ENCODE measurements at places on chromosomes 3 and 15.

- no peak for DNase-seq
These were observed 362.3 kb upstream of the CBLB start for GRCh38 chr3:106231086-106231485.

DNA sequence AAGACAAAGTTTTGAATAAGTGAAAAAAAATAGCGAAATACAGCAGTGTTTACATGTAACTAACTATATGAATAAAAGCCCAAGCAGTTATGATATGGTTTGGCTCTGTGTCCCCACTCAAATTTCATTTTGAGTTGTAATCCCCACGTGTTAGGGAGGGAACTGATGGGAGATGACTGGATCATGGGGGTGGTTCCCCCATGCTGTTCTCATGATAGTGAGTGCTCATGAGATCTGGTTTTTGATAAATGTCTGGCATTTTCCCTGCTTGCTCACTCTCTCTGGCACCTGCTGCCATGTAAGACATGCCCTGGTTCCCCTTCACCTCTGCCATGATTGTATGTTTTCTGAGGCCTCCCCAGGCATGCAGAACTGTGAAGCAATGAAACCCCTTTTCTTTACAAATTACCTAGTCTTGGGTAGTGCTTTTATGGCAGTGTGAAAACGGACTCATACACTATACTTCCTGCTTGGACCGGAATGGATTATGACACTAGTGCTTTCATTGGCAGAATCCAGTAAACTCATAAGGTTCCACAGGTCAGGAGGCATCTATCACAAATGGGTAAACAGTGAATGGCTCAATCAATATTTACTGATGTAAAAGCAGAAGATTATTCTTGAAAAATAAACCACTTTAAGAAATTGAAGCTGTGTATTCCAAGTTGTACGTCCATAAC lies 192.1 kb downstream of the CBLB start:
- DNase-seq = no peak

DNA sequence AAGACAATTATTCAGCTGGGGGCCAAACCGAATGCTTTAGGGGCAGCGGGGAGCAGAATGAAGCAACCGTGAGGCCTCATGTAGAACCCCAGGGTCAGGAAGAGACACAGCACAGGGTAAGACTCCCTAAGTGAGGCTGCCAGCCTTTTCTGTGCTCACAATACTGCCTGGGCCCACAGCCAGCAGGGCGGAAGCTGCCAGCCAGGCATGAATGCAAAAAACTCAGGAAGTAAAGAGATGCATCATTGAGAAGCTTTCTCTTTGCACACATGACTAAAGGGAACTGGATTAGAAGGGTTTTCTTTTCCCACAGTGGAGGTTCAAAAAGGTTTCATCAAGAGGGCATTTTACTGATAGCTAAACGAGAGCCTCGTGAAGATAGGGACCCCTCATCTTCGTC lies 33.3 kb downstream of the CA12 start:
- no peak for DNase-seq

DNA sequence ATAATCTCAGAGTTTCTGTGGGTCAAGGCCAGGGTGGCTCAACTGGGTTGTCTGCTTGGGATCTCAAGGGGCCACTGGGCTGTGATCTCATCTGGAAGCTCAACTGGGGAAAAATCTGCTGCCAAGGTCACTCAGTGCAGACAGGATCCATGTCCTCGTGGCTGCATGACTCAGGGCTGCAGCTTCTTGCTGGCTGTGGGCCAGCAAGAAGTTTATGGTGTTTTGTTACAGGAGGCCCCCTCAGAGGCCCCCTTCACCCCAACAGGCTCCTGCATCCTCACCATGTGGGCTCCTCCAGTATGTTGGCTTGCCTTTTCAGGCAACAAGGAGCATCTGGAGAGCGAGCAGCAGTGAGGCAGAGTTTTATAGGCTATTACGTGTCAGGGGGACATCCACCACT lies 14.6 kb downstream of the OCA2 start:
- DNase-seq = no peak

GRCh38 chr15:77036537-77037387 lies 34.1 kb downstream of the TSPAN3 start:
- DNase-seq = no peak

DNA sequence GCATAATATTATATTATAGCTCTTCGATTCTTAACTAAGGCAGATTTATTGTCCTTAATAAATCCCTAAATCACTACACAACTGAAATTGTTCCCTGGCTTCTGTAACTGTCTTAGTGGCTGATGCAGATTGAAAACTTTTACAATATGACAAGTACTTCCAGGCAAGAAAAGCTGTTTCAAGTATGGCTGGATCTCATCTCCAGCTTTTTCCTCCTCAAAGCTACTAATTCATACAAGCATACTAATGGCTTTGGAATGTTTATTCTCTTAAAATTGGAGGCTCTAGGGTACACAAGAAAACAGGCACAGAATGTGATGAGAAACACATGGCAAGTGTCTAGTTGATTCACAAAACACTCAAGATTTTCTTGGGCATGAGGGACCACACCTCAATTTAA lies 351.5 kb upstream of the ICE2 start:
- no peak for DNase-seq

DNA sequence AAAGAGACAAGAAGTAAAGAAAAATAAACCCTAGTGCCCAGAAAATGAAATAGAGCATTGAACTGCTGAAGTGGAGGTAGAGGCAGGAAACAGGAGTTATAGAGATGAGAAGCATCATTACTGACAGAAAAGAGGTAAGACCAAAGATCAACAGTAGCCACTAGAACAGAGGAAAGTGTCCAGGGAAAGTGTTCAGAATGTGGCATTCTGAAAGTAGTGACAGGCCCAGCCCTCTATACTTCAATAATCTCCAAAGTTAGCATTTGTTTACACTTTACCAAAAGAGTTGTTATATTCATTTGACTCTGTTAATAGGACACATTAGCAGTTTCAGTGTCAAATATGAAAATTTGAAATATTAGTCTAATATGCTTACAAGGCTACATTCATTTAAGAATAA lies 727.1 kb upstream of the NECTIN3 start:
- DNase-seq = no peak

GRCh38 chr15:32817577-32817976 lies 99.8 kb downstream of the GREM1 start:
- DNase-seq = no peak

DNA sequence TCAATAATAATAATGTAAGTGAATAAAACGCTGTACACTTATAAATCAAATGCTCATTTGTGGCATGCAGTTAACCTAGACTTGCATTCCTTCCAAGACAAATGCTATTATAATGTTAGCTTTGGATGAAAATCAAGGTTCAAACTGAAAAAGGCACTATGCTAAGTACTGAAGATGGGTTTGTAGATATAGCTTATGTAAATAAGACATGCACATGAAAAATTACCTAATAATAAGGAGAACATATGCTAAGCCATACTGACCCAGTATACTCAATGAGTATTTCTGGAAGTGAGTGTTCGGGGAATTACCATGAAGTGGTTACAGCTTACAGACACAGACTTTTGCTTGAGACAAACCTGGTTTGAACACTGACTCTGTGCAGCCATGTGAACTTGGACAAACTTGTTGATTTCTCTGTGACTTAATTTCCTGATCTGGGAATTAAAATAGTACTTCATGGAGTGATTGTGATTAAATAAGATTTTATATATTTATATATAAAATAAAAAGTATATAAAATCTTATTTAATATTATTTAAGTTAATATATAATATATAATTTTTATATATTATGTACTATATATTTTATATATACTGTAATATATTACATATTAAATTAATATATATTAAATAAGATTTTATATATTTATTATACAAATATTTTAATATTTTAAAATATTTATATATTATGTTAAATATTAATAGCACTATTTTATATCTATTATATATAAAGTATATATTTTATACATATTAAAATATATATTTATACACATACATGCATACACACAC lies 159.2 kb downstream of the ZPLD1 start:
- no peak for DNase-seq

DNA sequence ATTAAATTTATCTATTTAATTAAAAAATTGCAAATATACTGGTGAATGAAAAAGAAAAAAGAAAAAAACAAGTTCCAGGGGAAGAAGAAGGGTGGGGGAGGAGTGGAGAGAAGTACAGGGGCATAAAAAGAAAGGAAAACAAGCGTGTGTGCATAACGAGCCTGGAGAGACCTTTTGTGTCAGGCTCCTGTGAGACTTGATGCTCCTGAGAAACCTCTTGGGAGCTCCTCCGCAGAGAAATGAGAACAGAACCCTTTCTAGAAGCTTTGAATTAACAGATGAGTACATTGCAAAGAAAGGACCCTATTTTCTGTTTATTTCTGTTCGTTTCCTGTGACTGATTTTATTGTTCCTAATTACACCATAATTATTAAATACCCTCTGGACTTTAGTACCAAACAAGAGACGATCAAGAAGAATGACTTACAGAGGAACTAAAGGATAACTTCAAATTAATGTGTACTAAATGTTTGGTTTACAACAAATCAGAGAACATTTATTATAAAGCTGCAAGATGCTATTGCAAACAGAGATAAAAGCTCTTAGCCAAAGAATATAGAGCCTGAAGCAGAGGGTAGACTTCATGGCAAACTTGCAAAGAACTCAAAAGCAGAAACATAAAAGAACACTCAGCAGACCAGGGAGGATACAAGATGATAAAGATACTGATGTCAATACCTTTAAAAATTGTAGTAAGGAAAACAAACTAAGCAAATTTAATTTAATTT lies 74.7 kb downstream of the DPPA2 start:
- no peak for DNase-seq

DNA sequence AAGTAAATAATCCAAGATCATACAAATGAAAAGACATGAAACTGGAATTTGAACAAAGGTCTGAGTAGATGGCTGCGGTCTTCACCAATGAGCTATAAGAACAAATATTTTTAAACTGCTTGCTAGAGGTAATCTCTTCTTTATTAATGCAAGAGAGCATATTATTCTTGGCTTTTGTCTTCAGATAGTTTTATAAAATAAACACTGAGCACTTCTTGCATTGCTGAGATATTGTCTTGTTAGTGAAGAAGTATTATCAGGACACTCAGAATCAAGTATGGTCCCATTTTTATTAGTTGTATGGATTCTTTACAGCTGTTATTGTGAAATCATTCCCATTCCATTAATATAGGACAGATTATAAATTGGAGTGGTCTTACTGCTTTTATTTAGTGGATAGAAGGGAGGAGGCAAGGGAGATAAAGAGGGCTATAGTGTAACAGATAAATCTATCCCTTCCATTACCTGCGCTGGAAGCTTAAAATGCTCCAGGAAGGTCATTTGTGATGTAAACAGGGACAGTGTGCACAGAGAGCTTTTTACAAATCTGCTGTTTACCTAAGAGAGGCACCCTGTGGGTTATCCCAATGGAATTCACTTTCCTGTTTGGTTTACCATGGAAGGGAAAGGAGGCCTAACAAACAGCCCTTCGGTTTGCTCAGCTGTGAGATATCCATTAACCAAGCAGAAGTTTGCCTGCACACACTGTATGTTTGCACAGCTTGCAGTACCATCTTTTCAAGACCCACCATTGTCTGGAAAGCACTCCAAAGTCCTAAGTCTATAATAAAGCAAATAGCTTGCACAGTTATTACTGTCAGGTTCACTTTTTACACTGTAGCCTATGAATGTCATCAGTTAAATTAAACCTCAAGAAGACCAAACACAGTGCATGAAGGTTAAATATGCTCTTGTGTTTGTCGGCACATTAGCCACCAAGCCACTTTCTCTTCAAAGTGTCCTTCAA lies 347.7 kb upstream of the TGFBR2 start:
- DNase-seq = no peak

- DNase-seq = no peak
These were observed 45.3 kb downstream of the ALDH1L1 start for GRCh38 chr3:126135071-126135405.

DNA sequence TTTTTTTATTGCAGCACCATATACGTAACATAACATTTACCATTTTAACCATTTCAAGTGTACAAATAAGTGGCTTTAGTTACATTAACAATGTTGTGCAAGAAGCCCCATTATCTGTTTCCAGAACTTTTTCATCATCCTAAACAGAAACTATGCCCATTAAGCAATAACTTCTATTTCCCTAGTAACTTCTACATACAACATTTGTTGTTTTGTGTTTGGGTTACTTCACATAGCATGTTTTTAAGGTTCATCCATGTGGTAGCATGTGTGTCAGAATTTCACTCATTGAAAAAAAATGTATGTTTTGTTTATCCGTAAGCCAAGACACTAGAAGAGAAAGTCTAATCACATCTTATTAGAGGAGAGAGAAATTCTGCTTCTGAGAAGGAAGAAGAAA lies 450.5 kb upstream of the PDZRN3 start:
- no peak for DNase-seq

GRCh38 chr3:153789380-153789779 lies 331.8 kb upstream of the ARHGEF26 start:
- no peak for DNase-seq
